ENCODE measurements at places on chromosomes 4 and X. TPM values are rescaled to one million over a fixed set of nuclear protein-coding genes. Genes with fewer than 3 reads are reported as not detected.

DNA sequence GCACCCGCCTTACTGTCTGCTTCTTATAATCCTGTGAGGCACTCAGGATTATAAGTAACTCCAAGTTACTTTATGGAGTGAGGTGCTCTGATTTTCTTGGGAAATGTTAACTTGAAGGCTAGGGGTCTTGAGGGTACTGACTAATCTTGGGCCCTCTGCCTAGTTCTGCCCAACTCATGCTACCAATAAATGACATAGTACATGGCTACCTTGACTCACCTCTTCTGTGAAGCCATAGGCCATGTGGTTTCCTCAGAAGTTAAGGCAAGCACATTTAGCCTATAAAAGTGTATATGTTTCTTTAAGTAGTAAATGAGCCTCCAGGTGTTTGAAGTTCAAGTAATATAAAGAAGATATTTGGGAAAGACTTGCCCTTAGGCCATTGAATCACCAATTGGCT, 99.8 kb upstream of the CASK start:
- H3K27ac ChIP-seq = no peak overlapping the region
- H3K4me3 ChIP-seq = no peak overlapping the region
- H3K27me3 ChIP-seq = no peaks in the 10 kb centered on the region
- H3K36me3 ChIP-seq = no peaks in the 10 kb centered on the region
- peaks cover 12% of the 10 kb centered on the region for H3K4me1 ChIP-seq
- no peak for DNase-seq

DNA sequence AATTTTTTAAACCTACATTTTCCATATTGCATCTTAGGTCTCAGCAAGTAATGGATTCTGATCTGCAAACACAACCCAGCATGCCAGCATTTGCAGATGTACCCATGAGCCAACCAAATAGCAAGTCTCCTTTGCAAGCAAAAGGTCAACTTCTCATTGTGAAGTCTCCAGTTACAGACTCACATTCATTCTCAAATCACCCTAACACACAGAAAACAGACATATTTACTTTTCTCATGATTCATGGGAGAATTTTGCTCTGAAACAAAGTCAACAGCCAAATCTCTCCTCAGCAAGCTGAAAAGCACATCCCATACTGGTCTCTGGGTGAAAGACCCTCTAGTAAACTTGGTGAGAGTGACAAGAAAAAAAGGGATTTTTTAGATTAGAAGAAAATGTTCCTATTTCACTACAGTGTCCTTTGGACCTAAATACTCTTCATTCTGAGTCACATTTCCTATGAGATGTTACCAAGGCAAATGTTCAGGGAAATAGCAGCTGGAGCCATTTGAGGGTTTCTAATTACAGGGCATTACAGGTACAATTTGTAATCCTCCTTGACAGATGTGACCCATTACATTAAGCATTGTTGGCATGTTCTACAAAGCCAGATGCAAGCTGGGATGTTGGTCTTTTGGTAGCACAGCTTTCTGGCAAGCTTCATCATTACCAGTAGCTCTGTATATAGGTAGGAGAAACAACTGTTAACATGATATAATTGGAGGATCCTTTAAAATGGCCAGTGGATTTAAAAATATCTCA, 383.3 kb downstream of the SMARCA1 start:
- H3K4me3 ChIP-seq = no peak overlapping the region
- no peaks in the 10 kb centered on the region for H3K4me1 ChIP-seq
- no peaks in the 10 kb centered on the region for H3K36me3 ChIP-seq

GRCh38 chr4:26067035-26067434, 153.0 kb downstream of the SMIM20 start:
- peaks cover 20% of the 10 kb centered on the region for H3K27me3 ChIP-seq
- H3K4me3 ChIP-seq = no peak overlapping the region
- DNase-seq = no peak
- H3K4me1 ChIP-seq = peaks cover 9% of the 10 kb centered on the region
- H3K36me3 ChIP-seq = peaks cover 4% of the 10 kb centered on the region
- no peak overlapping the region for H3K27ac ChIP-seq

GRCh38 chr4:146739182-146739581, 100.5 kb downstream of the POU4F2 start:
- no peak for DNase-seq
- peaks cover 3% of the 10 kb centered on the region for H3K27me3 ChIP-seq
- no peak overlapping the region for H3K4me3 ChIP-seq
- no peaks in the 10 kb centered on the region for H3K36me3 ChIP-seq
- no peak overlapping the region for H3K27ac ChIP-seq

DNA sequence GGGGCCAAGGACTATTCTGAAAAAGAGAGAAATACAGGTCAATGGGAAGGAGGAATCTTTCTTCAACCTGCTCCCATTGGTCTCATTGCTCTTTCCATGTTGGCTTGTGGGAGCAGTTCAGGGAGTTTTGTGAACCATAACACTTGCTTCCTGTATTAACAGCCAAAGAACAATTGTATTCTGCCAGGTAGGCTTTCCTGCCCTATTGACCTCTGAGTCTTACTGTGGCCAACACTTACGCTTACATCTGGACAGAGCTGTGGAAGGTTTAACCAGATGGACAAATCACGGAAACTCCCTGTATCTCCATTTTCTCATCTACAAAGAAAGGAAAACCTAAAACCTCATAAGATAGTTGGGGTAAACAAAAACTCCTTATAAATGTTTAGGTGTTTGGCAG, 30.7 kb downstream of the MID1IP1 start:
- H3K4me3 ChIP-seq = no peak overlapping the region
- no peaks in the 10 kb centered on the region for H3K27me3 ChIP-seq
- H3K4me1 ChIP-seq = no peaks in the 10 kb centered on the region
- H3K27ac ChIP-seq = no peak overlapping the region

DNA sequence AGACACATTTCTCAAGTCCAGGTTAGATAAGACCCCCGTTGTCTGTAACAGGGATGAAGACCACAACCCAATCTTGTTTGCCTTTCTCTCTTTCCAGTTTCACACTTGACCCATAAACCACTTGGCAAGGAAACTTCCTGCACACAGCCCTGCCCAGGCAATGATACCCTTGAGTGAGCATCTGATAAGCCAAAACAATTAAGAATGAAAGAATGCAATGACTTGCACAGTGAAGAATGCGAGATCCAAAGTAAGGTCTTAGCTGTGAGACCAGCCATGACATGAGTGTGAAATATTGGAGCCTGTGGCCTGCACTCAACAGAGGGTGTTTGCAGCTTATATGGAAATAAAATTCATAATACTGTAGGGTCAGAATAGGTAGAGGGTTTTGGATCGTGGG, 37.9 kb upstream of the MXRA5 start:
- H3K4me3 ChIP-seq = no peak overlapping the region
- H3K27ac ChIP-seq = no peak overlapping the region
- DNase-seq = no peak
- H3K27me3 ChIP-seq = no peaks in the 10 kb centered on the region
- H3K36me3 ChIP-seq = no peaks in the 10 kb centered on the region

- H3K27ac ChIP-seq = no peak overlapping the region
- H3K4me3 ChIP-seq = no peak overlapping the region
- no peaks in the 10 kb centered on the region for H3K27me3 ChIP-seq
- peaks cover 68% of the 10 kb centered on the region for H3K36me3 ChIP-seq
- DNase-seq = no peak
These were observed 38.2 kb downstream of the SPIN2B start for GRCh38 chrX:57083143-57083542.

Gene MTHFD2L
- total RNA-seq = 8.2 TPM

DNA sequence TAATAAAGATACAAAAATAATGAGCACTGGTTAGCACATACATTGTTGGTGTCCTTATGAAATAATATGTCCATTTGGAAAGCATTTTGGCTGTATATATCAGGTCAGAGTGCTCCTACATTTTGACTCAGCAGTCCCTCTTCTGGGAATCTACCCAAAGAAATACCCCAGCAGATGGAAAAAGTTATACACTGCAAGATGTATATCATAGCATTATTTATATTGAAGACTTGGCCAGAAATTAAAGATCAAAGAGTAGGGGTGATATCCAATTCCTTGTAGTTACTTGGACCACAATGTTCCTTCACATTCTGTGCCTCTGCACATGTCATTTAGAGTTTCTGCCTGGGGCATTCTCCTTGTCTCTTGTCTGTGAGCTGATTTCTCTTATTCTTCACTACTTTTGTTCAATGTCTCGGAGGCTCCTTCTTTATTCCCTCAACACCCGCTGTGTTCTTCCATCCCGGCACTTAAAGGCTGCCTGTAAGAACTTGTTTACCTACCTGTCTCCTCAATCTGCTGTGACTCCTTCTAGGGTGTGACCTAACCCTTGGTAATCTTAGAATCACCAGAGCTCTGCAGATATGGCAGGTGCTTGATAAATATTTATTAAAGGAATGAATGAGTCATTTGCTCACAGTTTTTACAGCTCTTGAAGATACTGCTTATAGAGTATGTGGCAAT, 3.1 kb upstream of the TSPAN5 start:
- peaks cover 63% of the 10 kb centered on the region for H3K4me1 ChIP-seq
- H3K36me3 ChIP-seq = peaks cover 17% of the 10 kb centered on the region
- H3K27ac ChIP-seq = peak overlapping the region; percentile 97
- H3K4me3 ChIP-seq = no peak overlapping the region

- no peak overlapping the region for H3K27ac ChIP-seq
- H3K4me1 ChIP-seq = no peaks in the 10 kb centered on the region
- DNase-seq = no peak
- peaks cover 4% of the 10 kb centered on the region for H3K27me3 ChIP-seq
- H3K4me3 ChIP-seq = no peak overlapping the region
These were observed 243.3 kb downstream of the LDB2 start for GRCh38 chr4:16655111-16655510.

Gene SRPX
- not detected for total RNA-seq

DNA sequence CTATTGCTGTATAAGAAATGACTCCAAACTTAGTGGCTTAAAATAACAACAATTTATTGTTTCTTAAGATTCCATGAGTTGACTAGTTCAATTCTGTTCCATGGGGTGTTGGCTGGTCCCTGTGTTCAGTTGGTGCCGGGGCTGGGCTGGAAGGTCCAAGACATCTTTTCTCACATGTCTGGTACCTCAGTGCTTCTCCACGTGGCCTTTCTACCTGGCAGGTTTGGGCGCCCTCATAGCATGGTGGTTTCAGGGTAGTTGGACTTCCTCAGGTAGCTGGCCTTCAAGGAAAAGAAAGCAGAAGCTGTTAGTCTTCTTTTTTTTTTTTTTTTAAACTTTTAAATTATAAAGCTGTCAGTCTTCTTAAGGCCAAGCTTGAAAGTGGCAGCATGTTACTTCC, 104.6 kb upstream of the LIMCH1 start:
- H3K4me3 ChIP-seq = no peak overlapping the region
- H3K27me3 ChIP-seq = no peaks in the 10 kb centered on the region
- H3K27ac ChIP-seq = no peak overlapping the region
- H3K36me3 ChIP-seq = no peaks in the 10 kb centered on the region
- no peaks in the 10 kb centered on the region for H3K4me1 ChIP-seq

GRCh38 chr4:1763070-1763549, 30.0 kb upstream of the FGFR3 start:
- DNase-seq = no peak
- no peak overlapping the region for H3K27ac ChIP-seq
- no peak overlapping the region for H3K4me3 ChIP-seq

Gene FAM9C
- not detected for total RNA-seq

GRCh38 chrX:19611636-19612376, 96.5 kb upstream of the MAP3K15 start:
- H3K27me3 ChIP-seq = no peaks in the 10 kb centered on the region
- H3K4me1 ChIP-seq = peaks cover 7% of the 10 kb centered on the region
- DNase-seq = no peak
- no peaks in the 10 kb centered on the region for H3K36me3 ChIP-seq

DNA sequence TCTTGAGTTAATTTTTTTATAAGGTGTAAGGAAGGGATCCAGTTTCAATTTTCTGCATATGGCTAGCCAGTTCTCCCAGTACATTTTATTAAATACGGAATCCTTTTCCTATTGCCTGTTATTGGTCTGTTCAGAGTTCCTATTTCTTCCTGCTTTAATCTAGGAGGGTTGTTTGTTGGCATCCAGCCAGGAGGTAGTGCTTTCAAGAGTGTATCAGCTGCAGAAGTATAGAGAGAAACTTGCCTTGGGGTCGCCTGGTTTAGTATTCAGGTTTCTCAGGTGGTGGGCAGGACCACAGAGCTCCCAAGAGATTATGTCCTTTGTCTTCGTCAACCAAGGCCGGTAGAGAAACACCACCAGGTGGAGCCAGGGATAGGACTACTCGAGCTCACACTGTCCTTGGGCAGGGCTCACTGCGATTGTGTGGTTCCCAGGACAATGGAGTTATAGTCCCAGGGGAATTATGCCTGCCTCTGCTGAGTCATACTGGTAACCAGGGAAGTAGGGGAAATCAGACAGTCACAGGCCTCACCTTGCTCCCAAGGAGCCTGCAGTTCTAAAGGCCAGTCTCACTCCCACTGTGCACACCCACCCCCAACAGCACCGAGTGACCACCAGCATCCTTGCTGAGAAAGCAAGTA, 168.1 kb downstream of the VSIG4 start:
- peaks cover 5% of the 10 kb centered on the region for H3K4me1 ChIP-seq
- H3K27ac ChIP-seq = no peak overlapping the region
- no peaks in the 10 kb centered on the region for H3K27me3 ChIP-seq
- H3K36me3 ChIP-seq = no peaks in the 10 kb centered on the region
- no peak overlapping the region for H3K4me3 ChIP-seq
- DNase-seq = no peak

Gene NPFFR2
- not detected for total RNA-seq

DNA sequence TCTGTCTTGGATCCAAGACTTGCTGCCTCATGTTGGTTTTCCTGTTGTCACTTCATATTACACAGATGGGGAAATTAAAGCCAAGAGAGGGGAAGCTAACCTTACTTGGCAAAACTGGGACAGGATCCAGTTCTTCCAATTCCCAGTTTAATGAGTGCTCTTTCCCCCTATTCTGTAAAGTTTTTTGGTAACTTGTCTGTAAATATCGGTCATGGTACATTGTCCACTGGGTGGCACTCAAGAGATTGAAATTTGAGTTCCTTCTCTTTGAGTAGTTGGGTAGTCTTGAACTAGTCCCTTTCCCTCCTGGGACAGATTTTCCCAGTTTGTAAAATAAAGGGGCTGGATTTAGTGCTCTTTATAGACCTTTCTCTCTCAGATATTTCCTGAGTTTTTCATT, 12.4 kb upstream of the EOLA2 start:
- no peak overlapping the region for H3K4me3 ChIP-seq
- peaks cover 1% of the 10 kb centered on the region for H3K36me3 ChIP-seq
- no peak for DNase-seq
- H3K4me1 ChIP-seq = peaks cover 2% of the 10 kb centered on the region
- H3K27ac ChIP-seq = no peak overlapping the region
- H3K27me3 ChIP-seq = no peaks in the 10 kb centered on the region

GRCh38 chr4:40323866-40324265, 11.3 kb upstream of the CHRNA9 start:
- DNase-seq = no peak
- no peaks in the 10 kb centered on the region for H3K27me3 ChIP-seq
- H3K36me3 ChIP-seq = no peaks in the 10 kb centered on the region
- no peak overlapping the region for H3K27ac ChIP-seq
- H3K4me3 ChIP-seq = no peak overlapping the region
- peaks cover 33% of the 10 kb centered on the region for H3K4me1 ChIP-seq

- no peak overlapping the region for H3K4me3 ChIP-seq
- peaks cover 20% of the 10 kb centered on the region for H3K4me1 ChIP-seq
- H3K36me3 ChIP-seq = no peaks in the 10 kb centered on the region
- DNase-seq = no peak
- peak overlapping the region; percentile 69 for H3K27ac ChIP-seq
These were observed 127.4 kb downstream of the RBM47 start for GRCh38 chr4:40502220-40502619.

- H3K27ac ChIP-seq = no peak overlapping the region
- peaks cover 17% of the 10 kb centered on the region for H3K4me1 ChIP-seq
- H3K27me3 ChIP-seq = no peaks in the 10 kb centered on the region
- no peak for DNase-seq
- H3K4me3 ChIP-seq = peak overlapping the region; percentile 85
These were observed 1.8 kb downstream of the CCNQ start for GRCh38 chrX:153596981-153597750.

Data from activated naive CD8-positive, alpha-beta T cell treated with anti-CD3 and anti-CD28 coated beads for 36 hours (primary cell).